ENCODE measurements at places on chromosomes 6 and 20.

GRCh38 chr6:166364456-166364855 lies 18.3 kb downstream of the MPC1 start:
- DNase-seq, result no peak

- DNase-seq, result no peak
Observed at GRCh38 chr6:168554472-168554871, 113.5 kb downstream of the SMOC2 start.

DNA sequence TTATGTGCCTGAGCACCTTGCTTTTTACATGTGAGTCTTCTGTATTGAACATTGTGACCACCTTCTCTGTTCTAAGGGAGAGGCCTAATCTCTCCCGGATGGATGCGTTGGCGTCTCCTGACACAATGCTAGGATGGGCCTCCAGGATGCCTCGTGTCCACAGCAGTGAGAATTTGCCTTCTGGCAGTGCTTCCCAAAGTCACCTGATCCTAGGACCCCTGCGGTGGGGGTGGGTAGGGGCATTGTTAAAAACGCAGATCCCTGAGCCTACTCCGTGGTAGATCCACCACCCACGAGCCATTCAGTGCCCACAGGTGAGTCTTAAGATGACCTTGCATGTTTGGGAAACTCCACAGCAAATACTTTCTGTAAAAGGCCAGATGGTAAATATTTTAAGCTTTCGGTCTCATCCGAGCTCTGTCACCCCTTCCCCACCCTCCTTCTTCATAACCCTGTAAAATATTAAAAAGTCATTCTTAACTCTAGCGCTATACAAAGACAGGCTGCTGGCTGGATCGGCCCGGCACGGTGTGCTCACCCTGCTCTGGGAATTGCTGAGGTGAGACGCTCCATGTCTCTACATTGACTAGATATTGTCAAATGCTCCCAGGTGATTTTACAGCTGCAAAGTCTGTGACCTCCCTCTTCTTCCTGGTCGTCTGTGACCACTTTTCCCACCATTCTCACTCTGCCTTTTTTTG lies 106.7 kb upstream of the IYD start:
- DNase-seq, result no peak

DNA sequence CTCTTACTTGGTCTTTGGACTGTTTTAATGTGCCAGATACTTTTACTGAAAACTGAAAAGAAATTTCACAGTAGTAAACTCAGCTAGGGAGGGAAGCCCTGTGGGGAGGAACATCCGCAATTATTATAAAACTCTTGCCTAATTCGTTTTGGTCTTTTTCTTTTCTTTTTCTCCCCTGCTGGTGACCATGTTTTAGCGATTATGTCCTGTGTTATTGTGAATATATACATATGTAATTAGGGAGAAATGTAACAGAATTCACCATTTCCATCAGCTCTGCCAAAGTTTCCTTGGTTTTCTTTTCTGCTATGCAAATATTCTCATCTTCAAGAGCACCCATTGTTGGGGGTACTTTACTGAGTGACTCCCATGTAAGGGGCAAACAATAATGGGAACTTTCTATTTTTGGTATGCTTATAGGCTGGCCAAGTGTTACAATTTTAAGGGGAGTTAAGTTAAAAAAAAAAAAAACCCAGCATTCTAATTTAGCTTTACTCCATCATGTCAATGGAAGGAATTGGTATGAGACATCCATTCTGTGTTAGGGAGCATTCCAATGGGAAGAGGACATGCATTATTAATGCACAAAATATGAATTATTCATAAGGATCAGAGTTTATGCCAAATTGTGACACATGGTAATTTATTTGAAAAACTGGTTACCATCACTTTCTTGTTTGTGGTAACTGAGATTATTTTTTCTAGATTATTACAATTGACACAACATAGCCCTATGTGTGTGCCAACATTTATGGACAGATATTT lies 2.0 kb downstream of the DOK5 start:
- no peak for DNase-seq

DNA sequence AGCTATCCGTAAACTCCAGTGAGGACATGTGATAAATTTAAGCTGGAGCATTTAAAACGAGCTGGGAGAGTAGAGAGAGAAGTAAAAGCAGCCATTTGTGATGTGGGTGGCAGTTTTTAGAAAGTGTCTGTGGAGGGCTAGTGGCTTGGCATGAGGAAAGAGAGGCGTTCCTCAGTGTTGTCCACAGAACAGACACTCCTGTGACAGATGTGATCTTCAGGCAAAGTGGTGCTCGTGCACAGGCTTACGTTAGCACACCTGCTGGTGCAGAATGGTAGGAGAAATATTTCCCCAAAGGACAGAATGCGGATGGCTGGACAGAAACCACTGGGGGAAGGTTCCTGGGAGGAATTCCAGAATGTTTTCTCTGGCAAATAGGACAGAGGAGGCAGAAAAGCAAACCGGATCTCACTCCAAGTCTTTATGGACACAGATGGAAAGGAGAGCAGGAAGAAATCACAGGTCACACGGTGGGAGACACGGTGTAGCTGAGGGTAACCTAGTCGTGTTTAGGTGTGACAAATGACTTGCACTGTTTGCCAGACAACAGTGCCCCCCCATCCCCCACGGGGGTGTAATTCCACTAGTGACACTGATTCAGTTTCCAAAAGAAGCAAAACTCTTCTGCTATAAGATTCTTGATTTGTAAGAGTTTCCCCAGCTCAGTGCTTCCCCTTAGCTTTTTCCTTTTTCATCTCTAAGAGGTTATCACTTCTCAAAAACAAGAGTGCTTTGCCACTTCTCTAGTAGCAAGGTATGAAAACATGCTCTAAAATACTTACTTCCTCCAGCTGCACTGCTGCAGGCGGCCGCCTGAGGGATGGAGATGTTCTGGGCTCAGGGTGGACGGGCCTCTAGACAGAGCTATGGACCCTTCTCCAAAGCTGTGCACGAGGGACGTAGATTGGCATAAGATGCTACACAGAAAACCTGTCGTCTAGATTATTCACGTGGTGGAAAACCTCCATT lies 293.2 kb downstream of the QKI start:
- no peak for DNase-seq

GRCh38 chr6:40799296-40800140 lies 212.4 kb upstream of the LRFN2 start:
- no peak for DNase-seq

DNA sequence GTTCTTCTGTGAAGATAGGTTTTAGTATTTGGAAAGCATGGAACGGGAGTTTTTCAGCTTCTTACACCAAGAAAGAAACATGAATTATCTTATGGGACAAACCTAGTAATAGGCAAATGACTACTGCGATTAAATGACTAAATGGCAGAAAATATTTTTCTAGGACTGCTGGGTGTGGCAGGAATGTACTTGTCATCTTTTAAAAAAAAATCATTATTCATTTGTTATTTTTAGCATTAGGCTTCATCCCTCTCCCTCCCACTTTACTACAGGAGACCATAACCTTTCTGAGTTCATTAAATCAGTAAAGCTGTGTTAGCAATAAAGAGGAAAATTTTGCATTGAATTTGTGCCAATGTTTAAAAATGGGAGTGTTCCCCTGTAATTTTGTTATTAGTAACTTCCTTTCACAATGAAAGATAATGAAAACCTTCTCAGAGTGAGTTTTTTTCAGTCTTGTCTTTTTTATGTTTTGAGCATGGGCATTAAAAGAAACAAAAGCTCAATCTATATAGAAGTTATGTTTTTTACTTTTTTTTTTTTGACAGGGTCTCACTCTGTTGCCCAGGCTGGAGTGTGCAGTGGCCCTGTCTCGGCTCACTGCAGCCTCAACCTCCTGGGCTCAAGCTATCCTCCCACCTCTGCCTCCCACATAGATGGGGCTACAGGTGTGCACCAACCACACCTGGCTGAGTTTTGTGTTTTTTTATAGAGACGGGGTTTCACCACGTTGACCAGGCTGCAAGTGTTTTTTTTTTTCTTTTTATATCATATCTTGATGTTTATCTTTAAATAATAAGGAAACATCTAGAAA lies 105.6 kb upstream of the CLDN20 start:
- DNase-seq, result no peak

DNA sequence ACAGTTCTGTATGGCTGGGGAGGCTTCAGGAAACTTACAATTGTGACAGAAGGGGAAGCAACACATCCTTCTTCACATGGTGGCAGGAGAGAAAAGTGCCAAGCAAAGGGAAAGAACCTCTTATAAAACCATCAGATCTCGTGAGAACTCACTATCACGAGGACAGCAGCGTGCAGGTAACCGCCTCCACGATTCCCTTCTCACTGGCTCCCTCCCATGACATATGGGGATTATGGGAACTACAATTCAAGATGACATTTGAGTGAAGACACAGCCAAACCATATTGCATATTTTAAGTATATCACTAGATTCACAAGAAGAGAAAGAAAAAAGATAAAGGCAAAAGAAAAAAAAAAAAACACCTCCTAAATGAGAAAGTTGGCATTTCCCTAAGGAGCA lies 431.9 kb upstream of the RGS17 start:
- DNase-seq, result peak; percentile 9

- no peak for DNase-seq
Observed at GRCh38 chr20:43516251-43516824, 8.8 kb downstream of the L3MBTL1 start.

DNA sequence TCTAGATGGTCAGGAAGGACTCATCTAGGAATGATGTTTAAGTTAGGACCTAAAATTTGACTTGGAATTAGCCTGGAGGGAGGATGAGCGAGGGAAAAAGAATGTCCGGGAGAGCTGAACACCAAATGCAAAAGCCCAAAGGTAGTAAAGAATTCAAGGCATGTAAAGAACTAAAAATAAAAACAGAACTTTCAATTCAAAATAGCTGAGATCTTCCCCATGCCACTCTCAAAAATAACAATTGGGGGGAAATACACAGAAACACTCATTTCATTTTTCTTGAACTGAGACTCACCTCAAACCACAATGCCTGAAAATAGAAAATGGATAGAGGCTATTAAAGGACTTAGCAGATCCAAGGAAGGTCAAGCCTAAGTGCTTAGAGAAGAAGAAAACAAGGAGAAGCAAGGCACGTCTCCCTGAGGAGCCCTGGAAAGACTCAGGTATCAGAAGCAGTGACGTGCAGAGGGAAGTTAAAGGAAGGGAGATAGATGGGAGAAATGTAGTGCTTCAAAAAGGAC lies 10.4 kb downstream of the PXT1 start:
- DNase-seq, result no peak

- peak; percentile 82 for DNase-seq
Observed at GRCh38 chr6:108133594-108134179, 32.1 kb upstream of the NR2E1 start.

GRCh38 chr6:114407426-114408035 lies 64.7 kb upstream of the HS3ST5 start:
- no peak for DNase-seq

DNA sequence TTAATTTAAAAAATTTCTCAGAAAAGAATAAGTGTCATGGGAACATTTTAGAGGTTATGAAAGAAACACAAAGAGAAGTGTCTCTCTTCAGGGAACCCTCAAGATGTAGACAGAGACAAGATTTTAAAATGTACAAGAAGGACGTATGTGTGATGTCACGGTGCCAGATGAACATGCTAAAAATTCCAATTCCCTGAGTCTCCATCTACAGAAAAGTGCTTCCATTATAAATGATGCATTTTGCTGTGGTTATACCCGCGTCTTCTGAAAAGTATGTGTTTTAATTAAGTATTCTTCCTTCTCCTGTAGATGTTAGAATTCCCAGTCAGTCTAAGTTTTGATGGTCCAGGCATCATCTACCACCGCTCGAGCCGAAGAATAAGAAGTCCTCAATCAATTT lies 489.1 kb downstream of the PREX1 start:
- no peak for DNase-seq

DNA sequence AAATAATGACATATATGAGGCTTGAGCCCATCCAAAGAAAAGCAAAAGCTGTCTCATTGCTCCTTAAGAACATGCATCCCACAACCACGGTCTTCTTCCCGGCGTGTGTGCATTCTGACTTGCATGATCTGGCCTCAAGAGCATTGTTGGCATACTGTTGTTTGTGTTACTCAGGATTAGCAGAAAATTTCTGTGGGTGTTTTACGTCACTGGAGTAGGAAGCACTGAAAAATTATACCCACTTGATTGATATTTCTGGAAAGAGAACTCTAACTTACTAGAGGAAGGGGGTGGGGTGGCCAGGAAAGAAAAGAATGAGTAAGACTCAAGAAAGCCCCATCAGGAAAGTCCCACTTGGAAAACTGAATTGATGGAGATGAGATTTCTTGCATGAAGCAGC lies 326.2 kb upstream of the PRDM1 start:
- no peak for DNase-seq

- DNase-seq, result no peak
Observed at GRCh38 chr6:56570413-56571359, 72.0 kb downstream of the DST start.

DNA sequence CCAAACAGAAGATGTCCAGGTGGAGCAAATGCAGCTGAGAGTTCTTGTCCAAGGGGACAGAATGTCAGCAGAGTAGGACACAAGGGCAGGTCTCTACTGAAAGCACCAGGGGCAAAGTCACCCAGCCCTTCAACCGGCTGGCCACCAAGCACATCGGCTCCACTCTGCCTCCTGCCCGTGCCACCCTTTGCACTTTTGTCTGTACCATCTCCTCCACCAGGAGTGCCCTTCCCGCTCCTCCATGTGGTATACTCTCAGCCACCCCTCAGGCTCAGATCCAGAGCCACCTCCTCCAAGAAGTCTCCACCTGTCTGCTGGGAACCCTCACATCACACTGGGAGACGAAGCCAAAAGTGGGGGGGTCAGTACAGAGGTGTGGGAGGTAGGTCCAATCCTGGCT lies 4.1 kb upstream of the HSPA12B start:
- DNase-seq, result no peak

DNA sequence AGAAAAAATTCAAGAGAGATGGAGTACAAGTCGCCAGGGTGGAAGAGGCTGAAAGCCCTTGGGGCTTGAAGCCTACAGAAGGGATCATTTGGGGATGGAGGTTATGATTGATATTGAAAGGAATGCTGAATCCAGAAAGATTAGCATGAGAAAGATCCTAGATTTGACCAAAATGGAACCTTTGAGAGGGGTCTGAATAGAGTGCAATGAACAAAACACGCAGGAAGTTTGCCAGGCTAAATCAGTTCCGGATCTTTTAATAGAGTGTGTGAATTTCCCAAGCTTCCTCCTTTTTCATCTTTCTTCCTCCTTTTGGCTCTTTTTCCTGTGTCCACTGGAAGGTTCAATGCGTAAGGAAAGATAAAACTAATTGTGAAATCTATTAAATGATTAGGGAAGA lies 15.3 kb downstream of the IPCEF1 start:
- no peak for DNase-seq

GRCh38 chr6:145245119-145245518 lies 490.2 kb downstream of the EPM2A start:
- DNase-seq, result peak; percentile 38

Data from BE2C (cell line).